ENCODE measurements at places on chromosomes 11 and 22. TPM values are rescaled to one million over a fixed set of nuclear protein-coding genes. Genes with fewer than 3 reads are reported as not detected.

The TRIM51 gene
- not detected for total RNA-seq

The ACR gene
- not detected for total RNA-seq

The MMP20 gene
- not detected for total RNA-seq

The MS4A3 gene
- not detected for total RNA-seq

The PPFIBP2 gene
- 9.3 TPM for total RNA-seq

The CARNS1 gene
- total RNA-seq: 0.16 TPM

The KIAA1671 gene
- 10.3 TPM for total RNA-seq

The IL17REL gene
- total RNA-seq: 0.05 TPM

The PC gene
- total RNA-seq: 34.0 TPM

Measured in A549 treated with dexamethasone at 1 μM for 4 hours (cell line).